ENCODE measurements at places on chromosomes 2 and 18.
A peak's percentile ranks its signal among the peaks of the same experiment; 100 is the strongest.

DNA sequence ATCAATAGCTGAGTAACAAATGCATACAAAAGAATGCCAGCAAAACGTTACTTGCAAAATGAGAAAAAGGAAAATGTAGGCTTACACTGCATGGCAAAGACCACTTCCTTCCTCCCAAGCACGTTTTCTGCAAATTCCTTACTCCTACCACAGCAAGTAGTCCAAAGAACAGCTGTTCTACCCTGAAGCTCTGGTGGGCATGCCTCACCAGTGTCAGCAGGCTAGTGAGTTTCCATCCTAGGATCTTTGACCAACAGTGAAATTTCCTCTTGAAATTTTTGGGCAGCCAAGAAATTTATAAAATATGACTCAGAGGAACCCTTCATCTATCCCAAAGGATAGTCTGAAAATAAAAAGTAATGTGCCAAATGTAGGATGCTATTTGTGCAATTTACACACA, 123.9 kb downstream of the ZNF532 start:
- no peak for DNase-seq

GRCh38 chr18:43539862-43540261, 262.6 kb upstream of the SYT4 start:
- no peak for DNase-seq

DNA sequence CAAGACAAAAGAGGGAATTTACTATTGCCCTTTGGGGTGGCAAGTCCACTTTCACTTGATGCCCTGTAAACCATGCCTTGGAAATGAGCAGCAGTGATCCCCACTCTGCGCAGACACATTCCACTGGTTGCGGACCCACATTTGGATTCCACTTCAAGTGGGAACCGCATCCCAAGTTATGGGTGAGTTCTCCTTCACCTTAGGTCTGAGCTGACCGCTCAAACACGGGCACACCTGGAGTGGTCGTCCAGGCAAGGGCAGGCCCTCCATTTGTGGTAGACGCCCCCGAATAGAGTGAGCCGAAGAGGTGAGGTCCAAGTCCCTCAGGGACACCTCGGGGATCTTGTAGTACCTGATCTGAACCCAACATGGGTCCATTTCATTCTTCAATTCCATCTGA, 9.8 kb upstream of the AGXT start:
- DNase-seq, result no peak

DNA sequence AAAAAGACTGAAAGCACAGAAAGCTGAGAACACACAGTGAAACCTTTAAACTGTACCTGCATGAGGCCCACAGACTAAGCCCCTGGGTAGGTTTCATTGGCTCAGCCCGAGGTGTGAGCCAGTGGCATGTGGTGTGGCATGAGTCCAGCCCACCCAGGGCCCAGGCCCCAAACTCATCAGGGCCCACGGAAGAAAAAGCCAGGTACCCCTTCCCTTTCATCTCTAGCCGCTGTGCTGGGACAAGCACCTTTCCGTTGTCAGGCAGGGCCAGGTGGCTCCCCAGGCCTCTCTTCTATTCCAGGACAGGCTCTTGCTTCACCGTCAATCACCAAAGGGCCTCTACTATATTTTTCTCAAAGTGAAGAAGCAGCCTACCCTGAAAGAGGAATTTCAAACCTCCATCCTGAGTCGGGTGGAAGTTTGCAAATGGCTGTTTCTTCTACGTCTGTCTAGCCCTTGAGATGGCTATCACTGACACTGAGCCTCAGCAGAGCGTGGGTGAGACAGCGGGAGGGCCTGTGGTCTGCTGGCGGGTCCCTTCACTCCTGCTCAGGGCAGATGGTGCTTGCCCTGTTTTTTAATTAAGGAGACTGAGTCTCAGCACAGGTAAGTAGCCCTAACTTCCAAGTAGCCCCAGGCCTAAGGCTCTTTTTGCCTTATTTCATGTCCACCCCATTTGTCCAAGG, 8.6 kb downstream of the DNAJB2 start:
- no peak for DNase-seq

DNA sequence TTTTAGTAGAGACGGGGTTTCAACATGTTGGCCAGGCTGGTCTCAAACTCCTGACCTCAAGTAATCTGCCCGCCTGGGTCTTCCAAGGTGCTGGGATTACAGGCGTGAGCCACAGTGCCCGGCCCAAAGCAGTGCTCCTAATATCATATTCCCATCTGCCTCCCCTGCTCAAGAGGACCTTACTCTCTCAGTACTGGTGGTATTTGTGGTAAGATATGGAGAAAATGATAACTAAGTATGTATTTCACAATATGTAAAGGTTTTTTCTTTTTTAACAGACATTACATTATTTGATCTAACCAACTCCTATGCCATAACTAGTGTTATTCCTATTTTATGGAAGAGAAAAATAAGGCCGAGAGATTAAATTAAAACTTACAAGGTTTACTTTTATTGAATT, 201.0 kb downstream of the CAMKMT start:
- no peak for DNase-seq

- DNase-seq, result no peak
Measured at GRCh38 chr2:36403675-36404230, 48.2 kb downstream of the CRIM1 start.

DNA sequence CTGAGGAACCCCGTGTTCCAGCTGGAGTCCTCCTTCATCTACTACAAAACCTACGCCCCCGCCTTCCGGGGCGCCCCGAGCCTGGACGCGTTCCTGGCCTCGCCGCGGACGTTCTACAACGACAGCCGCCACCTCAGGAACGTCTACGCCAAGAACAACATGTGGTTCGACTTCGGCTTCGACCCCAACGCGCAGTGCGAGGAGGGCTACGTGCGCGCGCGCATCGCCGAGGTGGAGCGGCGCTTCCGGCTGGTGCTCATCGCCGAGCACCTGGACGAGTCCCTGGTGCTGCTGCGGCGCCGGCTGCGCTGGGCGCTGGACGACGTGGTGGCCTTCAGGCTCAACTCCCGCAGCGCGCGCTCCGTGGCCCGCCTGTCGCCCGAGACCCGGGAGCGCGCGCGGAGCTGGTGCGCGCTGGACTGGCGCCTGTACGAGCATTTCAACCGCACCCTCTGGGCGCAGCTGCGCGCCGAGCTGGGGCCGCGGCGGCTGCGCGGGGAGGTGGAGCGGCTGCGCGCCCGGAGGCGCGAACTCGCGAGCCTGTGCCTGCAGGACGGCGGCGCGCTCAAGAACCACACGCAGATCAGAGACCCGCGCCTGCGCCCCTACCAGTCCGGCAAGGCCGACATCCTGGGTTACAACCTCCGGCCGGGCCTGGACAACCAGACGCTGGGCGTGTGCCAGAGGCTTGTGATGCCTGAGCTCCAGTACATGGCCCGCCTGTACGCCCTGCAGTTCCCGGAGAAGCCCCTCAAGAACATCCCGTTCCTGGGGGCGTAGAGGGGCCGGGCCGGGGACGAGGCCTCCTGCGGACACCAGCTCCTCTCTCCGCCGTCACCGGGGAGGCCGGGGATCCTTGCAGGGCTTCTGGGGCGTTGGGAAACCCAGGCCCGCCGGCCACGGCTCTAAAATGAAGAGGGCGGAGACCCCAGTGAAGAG, 5.3 kb upstream of the NEU4 start:
- peak; percentile 54 for DNase-seq

GRCh38 chr18:44909191-44909719, 228.6 kb downstream of the SETBP1 start:
- DNase-seq, result no peak

- no peak for DNase-seq
Measured at GRCh38 chr2:227576812-227577211, 21.9 kb upstream of the SCYGR2 start.

All from ureter (tissue), 1 donor.